Diencephalon (tissue), 1 donor: ENCODE measurements at places on chromosomes 3 and 15. TPM values are rescaled to one million over a fixed set of nuclear protein-coding genes. Genes with fewer than 3 reads are reported as not detected.

Gene DPPA2
- not detected for total RNA-seq

Gene CCR1
- 3.2 TPM for total RNA-seq

Gene LRTM1
- total RNA-seq, result not detected

Gene WDR82
- 162 TPM for total RNA-seq

Gene SLC25A26
- 23.8 TPM for total RNA-seq

Gene CELF6
- 19.8 TPM for total RNA-seq

Gene MORC1
- 0.23 TPM for total RNA-seq

Gene RFX7
- 27.0 TPM for total RNA-seq

Gene ADAMTS17
- total RNA-seq, result 6.0 TPM

Gene SEMA5B
- total RNA-seq, result 17.8 TPM

Gene DLL4
- total RNA-seq, result 5.1 TPM

Gene PP2D1
- total RNA-seq, result not detected

Gene GOLGA8Q
- total RNA-seq, result 0.69 TPM

Gene PATL2
- not detected for total RNA-seq

Gene ZNF620
- 16.4 TPM for total RNA-seq

Gene FGD5
- 5.5 TPM for total RNA-seq

Gene C3orf49
- total RNA-seq, result not detected

Gene GOLGA6L10
- total RNA-seq, result 2.5 TPM

Gene MLF1
- total RNA-seq, result 72.9 TPM

Gene GRK7
- total RNA-seq, result not detected

Gene MFN1
- 98.7 TPM for total RNA-seq

Gene HHLA2
- total RNA-seq, result not detected

Gene AADACL2
- not detected for total RNA-seq

Gene SERPINI2
- total RNA-seq, result 3.7 TPM

Gene PLD1
- 7.2 TPM for total RNA-seq

Gene SCAP
- 71.7 TPM for total RNA-seq

Gene CHST13
- total RNA-seq, result 0.23 TPM

Gene HEG1
- total RNA-seq, result 7.2 TPM

Gene IP6K1
- total RNA-seq, result 55.8 TPM

Gene CCR3
- not detected for total RNA-seq

Gene SAMD7
- total RNA-seq, result not detected

Gene NR2C2
- total RNA-seq, result 66.0 TPM

Gene POC1A
- 5.1 TPM for total RNA-seq

Gene CNTN4
- total RNA-seq, result 96.0 TPM

Gene SEMA7A
- 22.6 TPM for total RNA-seq

Gene CFAP44
- 20.3 TPM for total RNA-seq

Gene CIP2A
- total RNA-seq, result 26.1 TPM

Gene NLGN1
- 99.4 TPM for total RNA-seq

Gene PLA2G4D
- total RNA-seq, result under 0.01 TPM

Gene SHF
- total RNA-seq, result 32.5 TPM

Gene DLEC1
- 3.0 TPM for total RNA-seq

Gene GABRG3
- total RNA-seq, result 42.9 TPM

Gene GTF2E1
- total RNA-seq, result 21.9 TPM

Gene SLC12A8
- total RNA-seq, result 5.8 TPM

Gene CHDH
- 3.9 TPM for total RNA-seq

Gene RRP9
- 12.9 TPM for total RNA-seq

Gene NMNAT3
- total RNA-seq, result 6.9 TPM

Gene SPTBN5
- total RNA-seq, result 0.92 TPM
